ENCODE measurements at places on chromosomes 12 and 14.

DNA sequence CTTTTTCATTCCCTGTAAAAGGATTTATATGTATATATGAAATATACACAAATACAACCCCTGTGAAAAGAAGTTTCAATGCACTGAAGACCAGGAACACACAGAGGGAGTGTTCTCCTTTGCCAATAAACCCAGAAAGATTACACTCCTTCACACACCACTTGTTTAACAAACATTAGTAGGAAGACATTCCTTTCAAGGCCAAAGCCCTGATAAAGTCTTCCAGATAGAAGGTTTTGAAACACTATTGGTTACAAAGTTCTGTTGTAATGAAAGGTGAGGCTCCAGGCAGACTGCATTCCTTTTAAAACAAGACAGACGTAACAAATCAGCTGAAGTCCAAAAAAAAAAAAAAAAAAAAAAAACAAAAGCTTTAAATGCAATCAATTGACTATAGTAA, 81.0 kb downstream of the PTPN21 start:
- no peak for DNase-seq

- no peak for DNase-seq
These were observed 2.3 kb downstream of the CINP start for GRCh38 chr14:102360388-102360787.

DNA sequence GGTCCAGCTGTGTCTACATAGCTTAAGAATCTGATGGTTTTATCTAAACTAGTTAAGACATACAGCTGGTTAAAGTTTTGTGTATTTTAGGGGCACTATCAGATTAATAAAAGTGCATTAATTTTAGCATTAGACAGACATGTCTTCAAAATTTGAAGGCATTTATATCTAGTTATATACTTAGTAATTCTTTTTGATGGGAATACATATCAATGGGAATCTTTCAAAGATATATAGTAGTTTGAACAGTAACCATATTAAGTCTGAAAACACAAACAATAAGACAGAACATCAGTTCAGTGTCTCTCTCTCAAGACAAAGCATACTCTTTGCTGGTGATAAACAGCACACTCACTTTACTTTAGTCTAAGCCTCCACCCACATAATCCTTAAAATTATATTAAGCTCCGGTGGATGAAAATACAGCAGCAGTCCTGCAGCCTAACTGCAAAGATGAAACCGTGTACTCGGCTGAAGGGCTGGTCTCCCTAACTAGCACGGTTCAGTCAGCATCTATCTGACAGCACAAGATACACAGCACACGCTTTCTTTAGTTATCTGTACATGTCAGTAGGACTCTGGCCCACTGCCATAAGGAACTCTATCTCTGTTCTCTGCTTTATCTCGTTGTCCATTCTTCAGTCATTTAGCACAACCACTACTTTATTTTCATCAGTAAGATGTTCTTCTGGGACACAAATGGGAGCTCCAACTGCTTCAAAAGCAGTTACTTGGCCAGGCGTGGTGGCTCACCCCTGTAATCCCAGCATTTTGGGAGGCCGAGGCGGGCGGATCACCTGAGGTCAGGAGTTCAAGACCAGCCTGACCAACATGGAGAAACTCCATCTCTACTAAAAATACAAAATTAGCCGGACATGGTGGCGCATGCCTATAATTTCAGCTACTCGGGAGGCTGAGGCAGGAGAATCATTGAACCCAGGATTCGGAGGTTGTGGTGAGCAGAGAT, 80.5 kb downstream of the MED13L start:
- no peak for DNase-seq

GRCh38 chr14:51602310-51602709, 49.4 kb upstream of the FRMD6 start:
- no peak for DNase-seq

DNA sequence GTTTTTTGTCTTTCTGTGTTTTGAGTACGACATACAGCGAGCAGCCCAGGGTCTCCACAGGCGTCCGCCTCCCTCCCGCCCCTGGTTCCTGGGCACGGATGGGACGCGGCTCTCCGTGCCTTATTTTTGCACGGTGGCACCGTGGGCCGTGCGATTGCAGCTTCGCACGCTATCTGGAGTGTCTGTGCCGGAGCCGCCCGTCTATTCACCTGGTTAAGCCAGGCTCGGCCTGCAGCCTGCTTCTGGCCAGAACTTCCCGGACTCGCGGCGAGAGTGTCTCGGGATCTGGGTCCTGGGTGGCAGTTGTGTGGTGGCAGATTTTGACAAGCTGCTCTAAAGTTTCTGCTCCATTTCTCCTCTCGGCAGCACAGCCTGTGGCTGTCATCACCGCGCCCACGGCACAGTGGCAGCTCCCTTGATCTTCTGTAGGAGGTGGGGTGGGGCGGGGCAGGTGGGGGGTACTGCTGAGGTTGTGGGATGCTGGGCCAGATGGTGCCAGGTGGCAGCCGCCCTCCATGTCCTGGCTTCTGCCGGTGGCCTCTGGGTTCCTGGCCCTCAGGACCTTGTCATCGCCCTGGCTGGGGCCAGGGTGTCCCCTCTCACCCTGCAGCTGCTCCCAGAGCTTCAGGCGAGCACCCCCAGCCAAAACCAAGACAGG, 2.9 kb downstream of the MMP17 start:
- no peak for DNase-seq

DNA sequence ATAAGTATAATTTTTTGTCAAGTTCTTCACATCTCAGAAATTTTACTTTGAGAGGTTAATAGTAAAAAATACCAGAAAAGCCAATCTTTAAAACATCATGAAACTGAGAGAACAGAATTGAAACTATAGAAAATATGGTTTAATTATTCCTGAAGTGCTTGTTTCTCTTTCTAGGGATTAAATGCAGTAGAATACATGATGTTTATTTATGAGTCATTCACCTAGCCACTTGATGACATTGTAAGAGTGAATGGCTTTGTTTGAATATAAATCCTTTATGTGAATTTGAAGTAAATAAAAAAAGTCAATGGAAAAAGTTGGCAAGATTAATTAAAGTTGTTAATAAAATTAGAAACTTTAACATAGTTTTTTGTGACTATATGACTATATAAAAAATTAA, 48.4 kb downstream of the KTN1 start:
- no peak for DNase-seq

DNA sequence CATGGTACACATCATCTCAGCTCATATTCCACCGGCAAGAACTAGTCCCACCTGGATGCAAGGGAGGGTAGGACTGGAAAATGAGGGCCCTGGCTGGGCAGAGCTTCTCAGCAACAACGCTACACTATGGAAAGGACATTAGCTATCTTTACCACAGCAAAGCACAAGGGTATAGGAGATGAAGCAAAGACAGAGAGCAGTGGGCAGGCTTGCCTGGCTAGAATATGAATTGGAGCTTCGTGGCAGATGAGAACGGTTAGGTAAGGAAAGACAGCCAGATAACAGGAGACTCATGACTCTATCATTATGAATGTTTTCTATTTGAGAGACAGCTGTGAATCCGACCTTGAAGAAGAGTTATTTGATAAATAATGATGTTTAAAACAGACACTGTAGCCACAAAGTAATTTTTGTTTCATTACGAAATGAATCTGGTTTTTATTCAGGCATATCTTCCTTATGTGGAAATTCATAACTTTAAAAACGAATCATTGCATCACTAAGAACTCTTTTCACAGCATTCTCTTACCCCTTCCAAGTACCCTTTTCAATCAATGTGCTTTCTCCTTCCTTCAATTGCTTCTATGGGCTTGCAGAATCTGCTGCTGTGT, 59.1 kb upstream of the PCED1B start:
- no peak for DNase-seq

DNA sequence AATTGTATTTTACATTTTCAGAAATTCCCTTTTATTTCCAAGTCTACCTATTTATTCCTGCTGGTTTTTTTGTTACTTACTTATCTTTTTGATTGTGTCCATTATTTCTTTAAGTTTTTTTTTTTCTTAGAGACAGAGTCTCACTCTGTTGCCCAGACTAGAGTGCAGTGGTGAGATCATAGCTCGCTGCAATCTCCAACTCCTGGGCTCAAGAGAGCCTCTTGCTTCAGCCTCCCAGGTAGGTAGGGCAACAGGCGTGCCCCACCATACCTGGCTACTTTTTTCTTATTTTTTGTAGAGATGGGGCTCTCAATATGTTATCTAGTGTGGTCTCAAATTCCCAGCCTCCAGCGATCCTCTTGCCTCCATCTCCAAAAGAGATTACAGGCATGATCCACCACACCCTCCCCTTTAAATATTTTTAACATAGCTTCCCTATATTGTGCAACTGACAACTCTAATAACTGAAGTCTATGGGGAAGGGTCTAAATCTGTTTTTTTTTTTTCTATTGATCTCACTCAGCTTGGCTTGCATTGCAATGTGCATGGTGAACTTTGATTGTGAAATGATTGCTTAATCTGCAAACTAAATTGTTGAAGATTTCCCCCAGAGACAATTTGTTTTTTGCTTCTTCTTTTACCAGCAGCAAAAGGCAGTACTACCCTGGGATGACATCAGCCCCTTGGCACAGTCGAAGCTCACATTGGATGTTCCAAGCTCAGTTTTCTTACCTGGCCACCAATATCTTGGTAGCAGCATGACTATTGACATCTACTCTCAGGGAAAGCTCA, 25.7 kb upstream of the COCH start:
- DNase-seq: no peak

DNA sequence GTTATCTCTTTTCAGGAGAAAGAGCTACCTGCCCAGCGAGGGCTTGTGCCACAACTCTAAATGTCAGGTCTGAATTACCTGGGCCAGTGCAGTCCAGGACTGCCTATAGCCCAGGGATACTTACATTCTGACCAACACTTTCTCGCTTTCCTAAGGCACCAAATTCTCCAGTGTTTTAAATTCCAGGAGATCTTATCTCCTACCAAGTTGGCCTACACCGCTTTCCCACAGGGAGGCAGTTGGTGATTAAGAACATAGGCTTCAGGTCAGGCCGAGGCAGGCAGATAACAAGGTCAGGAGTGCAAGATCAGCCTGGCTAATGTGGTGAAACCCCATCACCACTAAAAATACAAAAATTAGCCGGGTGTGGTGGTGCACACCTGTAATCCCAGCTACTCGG, 41.1 kb downstream of the RPS29 start:
- no peak for DNase-seq

DNA sequence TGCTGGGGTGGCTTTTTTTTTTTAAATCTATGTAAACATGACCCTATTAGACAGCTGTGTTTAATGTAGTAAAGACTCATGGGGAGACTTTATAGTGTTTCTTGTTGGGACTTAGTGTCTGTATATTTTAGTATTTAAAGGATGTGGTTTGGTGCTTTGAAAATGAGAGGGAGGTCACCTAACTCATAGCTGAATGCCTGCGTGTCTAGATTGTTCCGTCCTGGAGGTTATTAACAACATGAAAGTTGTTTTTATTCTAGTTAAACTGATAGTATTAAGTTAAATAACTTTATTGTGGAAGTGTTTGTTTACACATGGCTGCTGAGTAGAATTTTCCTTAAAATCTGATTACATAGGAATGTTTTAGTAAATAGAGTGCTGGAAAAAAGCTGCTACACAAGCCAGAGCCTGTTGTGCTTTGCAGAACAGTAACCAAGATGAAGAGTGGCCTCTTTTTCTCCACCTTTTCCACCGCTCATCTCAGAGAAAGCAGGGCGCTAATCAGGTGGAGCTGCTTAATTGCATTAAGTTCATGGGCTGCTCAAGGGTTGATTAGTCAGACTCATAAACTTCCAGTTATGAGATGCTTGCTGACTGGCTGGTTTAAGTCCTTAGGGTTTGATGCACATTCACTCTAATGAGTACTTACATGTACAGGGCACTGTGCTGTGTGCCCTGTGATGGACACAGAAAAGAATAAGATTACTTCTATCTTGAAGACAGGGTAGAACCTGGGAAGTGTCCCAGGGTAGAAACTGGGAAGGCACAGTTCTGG, 62.7 kb downstream of the FBXO34 start:
- no peak for DNase-seq

- DNase-seq: no peak
These were observed 91.2 kb downstream of the SLC25A21 start for GRCh38 chr14:37081218-37081617.

- no peak for DNase-seq
These were observed 325.7 kb downstream of the ADGRD1 start for GRCh38 chr12:131279281-131279921.

DNA sequence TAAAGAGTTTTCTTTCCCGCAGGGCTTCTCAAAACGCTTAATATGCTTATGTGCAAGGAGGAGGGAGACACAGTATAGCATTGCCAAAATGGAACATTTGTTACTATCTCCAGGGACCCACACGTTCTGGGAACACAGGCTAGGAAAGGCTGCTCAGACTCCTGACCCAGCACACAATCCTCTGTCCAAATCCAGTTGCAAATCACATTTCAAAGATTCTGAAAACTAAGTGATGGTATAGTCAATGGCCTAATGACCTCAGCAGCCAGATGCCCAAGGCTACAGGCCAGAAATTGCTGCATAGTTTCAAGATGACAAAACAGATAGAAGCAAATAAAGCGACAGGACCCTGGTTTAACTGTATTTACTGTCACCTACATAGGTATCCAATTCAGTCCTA, 97.0 kb upstream of the GRIP1 start:
- DNase-seq: no peak

DNA sequence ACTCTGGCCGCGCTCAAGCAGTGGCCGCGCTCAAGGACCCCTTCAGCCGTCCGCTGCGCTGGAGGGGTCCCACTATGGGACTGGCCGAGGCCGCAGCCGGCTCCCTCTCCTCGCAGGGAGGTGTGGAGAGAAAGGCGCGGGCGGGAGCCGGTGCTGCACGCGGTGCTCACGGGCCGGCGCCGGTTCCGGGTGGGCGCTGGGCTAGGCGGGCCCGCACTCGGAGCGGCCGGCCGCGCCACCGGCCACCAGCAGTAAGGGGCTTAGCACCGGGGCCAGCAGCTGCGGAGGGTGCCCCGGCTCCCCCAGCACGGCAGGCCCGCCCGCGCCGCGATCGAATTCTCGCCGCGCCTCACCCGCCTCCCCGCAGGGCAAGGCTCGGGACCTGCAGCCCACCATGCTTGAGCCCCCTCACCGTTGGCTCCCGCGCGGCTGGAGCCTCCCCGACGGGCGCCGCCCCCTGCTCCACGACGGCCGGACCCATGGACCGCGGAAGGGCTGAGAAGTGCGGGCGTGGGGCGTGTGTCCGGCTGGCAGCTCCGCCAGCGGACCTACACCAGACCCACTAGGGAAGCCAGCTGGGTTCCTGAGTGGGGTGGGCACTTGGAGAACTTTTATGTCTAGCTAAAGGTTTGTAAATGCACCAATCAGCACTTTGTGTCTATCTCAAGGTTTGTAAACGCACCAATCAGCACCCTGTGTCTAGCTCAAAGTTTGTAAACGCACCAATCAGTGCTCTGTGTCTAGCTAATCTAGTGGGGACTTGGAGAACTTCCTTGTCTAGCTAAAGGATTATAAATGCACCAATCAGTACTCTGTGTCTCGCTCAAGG, 49.5 kb downstream of the KLHL28 start:
- no peak for DNase-seq
